Mesenteric fat pad (tissue), 1 donor: ENCODE measurements at places on chromosomes 1 and 21.

DNA sequence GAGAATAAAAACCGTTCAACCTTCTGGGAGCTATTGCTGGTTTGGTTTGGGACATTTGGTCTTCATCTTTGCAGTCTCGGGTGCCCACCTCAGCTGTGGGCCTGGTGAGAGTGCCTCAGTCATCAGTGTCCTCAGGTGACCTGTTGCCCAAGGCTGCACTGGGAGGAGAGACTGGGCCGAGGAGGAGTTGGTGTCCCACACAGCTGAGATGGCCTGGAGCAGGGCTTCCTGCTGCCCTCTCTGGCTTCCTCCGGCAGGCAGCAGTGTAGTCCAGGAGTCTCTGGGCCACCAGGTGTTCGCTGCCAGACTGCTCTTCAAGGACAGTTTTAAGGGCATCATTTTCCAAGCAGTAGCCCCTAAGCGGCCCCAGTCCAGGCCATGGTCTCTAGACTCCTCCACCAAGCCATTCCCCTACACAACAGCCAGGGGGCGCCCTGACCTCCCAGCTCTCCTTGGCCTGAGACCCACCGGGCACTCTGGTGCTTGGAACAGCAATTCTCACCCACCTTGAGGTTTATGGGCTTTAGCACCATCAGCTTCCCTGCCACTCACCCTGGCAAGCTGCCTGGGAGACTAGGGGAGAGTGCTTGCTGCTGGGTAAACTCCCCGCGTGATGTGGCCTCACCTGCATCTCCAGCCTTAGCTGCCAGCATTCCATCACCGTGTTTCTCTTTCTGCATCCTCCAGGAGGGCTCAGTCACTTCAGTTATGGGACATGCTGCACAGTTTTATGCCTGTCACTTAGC, 9.1 kb upstream of the SYTL1 start:
- no peak for DNase-seq

- DNase-seq: no peak
Observed at GRCh38 chr1:203549309-203549708, 55.4 kb downstream of the OPTC start.

DNA sequence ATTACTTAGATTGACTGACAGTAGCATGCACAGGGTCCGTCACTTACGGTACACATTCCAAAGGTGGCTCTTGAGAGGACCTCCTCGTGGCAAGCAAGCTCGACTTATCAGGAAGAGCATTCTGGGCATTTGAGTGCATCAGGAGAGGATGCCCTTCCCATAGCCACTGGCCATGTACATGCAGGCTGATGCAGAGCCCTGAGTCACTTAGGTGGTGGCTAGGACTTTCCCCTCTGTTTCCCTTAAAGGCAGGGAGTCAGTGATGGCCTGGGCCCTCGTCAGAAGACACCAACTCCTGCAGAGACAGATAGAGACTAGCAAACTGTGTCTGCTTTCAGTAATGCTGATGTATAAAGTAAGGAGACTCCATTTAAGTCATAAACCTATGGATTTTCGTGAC, 12.9 kb downstream of the EXO1 start:
- DNase-seq: no peak

DNA sequence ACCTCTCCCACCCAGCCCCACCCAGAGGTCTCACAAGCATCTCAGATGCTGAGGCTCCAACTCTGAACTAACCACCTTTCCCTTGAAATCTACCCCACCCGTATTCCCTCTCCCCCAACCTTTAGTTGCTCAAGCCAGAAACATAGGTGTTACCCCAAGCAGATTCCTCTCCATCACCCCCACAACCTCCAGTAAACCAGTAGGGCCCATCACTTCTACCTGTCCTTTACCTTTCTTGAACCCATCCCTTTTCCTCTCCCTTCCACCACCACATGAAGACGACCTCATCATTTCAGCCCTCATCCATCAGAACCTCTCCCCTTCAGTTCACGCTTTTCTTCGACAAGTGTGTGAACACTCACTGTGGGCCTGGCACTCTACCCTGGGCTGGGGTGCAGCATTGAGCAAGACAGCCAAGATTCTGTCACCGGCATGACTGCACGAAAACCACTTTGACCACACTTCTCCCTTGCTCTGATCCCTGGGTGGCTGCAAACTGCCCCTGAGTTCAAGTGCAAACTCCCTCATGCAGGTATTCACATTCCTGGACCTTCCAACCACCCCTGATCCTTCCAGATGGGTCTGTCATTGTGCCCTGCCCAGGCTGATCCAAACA, 65.5 kb upstream of the LAPTM5 start:
- DNase-seq: no peak

- no peak for DNase-seq
Observed at GRCh38 chr1:59560807-59561450, 253.8 kb upstream of the HOOK1 start.
